ENCODE measurements at places on chromosomes 4 and X.
A peak's percentile ranks its signal among the peaks of the same experiment; 100 is the strongest.

- no peak for DNase-seq
Measured at GRCh38 chr4:24856586-24856985, 56.3 kb downstream of the CCDC149 start.

- DNase-seq = no peak
Measured at GRCh38 chr4:10879411-10880110, 195.0 kb upstream of the CLNK start.

GRCh38 chr4:168028568-168028967 is 63.8 kb upstream of the ANXA10 start:
- no peak for DNase-seq

DNA sequence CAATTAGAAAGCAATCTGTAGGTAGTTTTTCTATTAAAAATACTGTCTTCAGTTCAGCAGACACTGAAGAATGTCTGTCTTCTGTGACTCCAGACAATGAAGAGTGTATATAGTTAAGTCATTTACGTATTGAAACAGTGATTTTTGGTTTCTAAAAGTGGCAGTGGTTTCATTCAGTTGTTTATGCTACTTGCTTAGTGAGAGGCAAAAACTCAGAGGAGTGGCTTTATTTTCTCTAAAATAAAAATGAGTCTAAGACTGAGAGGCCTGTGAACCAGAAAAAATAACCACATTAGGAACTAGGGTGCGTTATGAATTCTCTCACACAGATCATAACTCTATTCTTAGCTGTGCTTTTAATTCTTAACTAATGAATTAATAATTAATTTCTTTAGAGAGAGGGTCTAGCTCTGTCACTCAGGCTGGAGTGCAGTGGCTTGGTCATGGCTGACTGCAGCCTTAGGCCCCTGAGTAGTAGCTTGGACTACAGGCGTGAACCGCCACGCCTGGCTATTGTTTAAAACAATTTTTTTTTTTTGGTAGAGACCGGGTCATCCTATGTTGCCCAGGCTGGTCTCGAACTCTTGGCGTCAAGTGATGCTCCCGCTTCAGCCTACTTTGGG is 31.4 kb downstream of the FREM3 start:
- DNase-seq = no peak

GRCh38 chr4:151770154-151770553 is 9.3 kb upstream of the GATB start:
- no peak for DNase-seq

- no peak for DNase-seq
Measured at GRCh38 chr4:148116264-148116663, 325.9 kb downstream of the NR3C2 start.

DNA sequence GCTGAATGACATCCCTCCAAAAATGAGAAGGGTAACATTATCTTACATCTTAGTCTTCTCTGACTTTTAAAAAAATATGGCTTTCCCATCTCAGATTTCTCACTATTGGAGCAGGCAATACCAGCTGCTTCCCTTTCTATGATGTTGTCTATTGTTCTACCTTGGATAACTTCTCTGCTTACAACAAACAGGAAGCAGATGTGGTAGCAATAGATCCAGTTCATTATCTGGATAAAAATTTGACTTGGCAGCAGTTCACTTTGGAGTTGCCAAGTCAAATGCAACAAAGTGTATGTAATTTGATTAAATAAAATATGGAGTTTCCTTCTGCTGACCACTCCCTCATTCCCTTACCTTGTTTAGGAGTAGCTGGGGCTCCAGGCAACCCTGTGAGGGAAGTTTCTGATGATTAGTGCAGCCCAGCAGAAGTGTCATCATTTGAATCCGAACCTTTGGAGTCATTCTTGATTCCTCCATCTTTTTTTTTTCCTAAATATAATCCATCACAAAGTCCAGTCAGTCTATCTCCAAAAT is 72.0 kb upstream of the GPRIN3 start:
- no peak for DNase-seq

GRCh38 chr4:175071123-175071522 is 153.0 kb downstream of the ADAM29 start:
- no peak for DNase-seq

- DNase-seq = no peak
Measured at GRCh38 chr4:155944516-155944915, 9.2 kb downstream of the CTSO start.

DNA sequence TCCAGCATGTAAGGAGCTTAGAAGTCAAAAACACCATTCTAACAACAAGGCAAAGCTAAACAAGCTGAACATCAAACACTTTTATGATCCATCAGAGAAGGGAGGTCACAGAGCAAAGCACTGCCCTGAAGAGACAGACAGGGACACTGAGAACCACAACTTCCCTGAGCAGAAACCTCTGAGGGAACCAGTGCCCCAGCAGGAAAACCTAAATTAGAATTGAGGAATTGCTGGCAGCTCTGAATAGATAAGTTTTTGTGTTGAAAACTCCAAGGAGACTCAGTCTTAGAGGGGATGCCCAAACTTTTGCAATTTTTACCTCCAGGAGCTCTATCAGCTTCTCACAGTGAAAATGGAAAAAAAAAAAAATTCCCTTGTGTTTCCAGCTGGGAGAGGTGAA is 83.0 kb upstream of the MAPK10 start:
- no peak for DNase-seq

DNA sequence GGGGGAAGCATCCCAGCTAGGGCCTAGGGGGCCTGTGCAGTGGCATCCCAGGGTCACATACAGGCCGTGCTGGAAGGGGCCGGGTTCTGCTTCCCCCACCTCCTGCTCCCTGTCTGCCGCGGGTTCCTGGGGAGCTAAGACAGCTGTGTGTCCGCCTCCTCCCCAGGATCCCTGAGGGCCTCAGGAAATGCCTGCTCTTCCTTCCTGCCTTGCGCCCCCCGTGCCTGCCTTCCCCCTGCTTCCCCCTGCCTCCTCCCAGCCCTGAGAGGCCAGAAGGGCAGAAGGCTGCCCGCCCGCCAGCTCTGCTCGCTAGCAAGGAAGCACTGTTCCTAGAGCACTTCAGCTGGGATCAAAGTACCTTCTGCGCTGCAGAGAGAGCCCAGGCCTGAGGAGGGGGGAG is 2.9 kb upstream of the BGN start:
- no peak for DNase-seq

DNA sequence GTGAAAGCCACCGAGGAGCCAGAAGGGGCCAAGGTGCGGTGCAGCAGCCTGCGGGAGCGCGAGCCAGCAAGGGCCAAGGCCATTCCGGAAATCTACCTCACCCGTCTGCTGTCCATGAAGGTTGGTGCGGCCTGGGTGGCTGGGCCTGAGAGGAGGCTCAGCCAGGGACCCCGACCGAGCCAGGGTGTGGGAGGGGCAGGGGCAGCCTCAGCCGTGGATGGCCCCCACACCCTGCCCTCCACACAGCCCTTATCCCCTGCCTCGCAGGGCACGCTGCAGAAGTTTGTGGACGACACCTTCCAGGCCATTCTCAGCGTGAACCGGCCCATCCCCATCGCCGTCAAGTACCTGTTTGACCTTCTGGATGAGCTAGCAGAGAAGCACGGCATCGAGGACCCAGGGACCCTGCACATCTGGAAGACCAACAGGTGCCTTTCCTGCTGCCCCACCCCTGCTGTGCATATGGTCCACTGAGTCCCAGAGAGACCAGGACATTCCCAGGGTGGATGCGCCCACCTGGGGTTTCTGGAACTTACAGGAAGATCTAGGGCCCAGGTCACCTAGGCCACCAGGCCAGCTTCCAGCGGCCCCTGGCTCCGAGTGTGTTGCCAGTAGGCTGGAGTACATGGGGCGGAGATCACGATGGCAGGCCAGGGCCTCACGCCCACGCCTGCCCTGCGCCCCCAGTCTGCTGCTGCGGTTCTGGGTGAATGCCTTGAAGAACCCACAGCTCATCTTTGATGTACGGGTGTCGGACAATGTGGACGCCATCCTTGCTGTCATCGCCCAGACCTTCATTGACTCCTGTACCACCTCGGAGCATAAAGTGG is 3.4 kb upstream of the SRPK3 start:
- DNase-seq = no peak

- DNase-seq = peak; percentile 88
Measured at GRCh38 chrX:107672955-107673378, 44.7 kb downstream of the PRPS1 start.

- DNase-seq = peak; percentile 12
Measured at GRCh38 chrX:72305286-72306084, at the start of gene CITED1. Gene CITED1 (minus strand): TSS chrX:72305914. CDS start chrX:72302869, 3,045 bp downstream.

Measured in activated CD4-positive, alpha-beta memory T cell treated with anti-CD3 and anti-CD28 coated beads for 36 hours (primary cell).